ENCODE measurements at places on chromosomes 12 and 14.

DNA sequence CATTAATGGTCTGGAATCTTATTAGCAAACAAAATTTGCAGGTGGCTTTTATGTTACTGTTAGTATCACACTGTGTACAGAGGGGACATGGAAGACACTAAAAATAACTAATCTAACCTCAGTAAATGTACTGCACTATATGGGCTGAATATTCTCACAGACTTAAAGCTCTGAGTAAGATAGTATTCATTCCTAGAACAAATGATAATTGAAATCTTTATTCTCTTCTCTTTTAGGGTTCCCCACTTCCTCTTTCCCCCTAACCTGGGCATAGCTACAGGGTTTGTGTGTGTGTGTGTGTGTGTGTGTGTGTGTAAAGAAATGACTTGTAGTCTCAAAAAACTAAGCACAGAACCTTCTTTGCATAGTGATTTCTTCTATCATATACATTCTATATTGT lies 21.4 kb upstream of the HECTD1 start:
- no peak for DNase-seq

GRCh38 chr14:39488600-39488999 lies 56.4 kb upstream of the FBXO33 start:
- DNase-seq: no peak

DNA sequence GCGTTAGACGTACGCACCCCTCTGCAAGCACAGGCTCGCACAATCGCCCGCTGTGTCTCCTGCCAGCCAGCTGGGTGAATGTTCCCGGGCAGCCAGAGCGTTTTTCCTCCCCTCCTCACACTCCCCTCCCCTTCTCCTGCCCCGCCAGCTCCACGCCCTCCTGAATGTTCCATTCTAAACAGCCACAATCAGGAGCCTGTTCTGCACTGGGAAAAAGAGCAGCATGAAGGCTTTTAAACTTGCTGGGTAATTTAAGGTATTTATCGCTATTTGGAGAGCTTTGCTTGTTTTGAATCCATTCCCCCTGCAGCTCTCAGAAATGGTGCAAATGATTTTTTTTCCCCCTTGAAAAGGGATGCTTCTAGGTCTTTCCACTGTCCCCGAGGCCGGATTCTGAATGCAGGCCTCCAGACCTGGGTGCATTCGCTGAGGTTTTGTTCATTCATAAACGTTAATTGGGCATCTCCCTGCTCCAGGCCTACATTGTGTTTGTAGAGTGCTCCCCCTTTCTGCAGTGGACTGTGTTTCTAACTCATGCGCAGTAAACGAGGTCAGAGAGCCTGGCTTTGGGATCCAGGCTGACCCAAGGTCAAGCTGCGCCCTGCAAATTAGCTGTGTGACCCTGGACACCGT lies 212.5 kb downstream of the CHST11 start:
- DNase-seq: no peak

GRCh38 chr12:79725987-79726386 lies 35.2 kb upstream of the PAWR start:
- DNase-seq: no peak

- no peak for DNase-seq
Measured at GRCh38 chr12:122983789-122984515, 3.5 kb downstream of the ARL6IP4 start.

Data from vagina (tissue), 2 donors.